ENCODE measurements at places on chromosomes 16 and 17.

GRCh38 chr16:49588729-49589384 is 215.3 kb downstream of the C16orf78 start:
- no peak for DNase-seq

GRCh38 chr16:88412766-88413165 is 30.0 kb downstream of the ZNF469 start:
- DNase-seq = no peak

DNA sequence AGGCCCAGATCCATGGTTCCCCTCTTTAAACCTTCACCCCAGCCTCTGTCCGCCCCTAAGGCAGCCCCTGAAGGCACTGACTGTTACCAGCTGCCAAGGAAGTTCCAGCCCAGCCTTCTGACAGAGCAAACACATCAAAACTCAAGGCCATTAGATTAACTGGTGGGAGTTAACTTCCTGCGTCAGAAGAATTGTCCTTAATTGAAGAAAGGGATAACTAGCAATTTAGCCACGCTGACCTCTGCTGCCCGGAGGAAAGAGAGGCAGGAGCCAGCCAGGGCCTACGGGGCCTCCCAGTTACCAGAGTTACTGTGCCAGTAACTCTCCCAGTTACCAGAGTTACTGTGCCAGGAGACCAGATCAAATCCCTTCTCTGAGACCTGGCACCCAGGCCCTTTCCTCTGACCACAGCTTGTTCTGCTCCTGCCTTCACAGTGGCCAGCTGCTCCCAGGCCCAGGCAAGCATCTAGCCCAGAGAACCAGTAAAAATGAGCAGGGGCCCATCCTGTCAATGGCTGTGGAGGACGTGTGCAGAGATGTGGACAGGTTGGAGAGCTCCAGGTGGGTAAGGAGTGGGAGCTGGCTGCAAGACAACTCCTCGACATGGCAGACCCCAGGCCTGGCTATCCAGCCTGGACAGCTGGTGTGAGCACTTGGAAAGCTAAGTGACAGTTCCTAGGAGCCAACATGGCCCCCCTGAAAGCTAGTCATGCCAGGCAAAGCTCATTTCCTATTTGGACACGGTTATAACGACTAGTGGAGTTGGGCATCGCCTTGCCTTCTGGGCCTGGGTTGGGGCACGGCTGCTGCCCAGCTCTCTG is 2.8 kb upstream of the PITPNM3 start:
- no peak for DNase-seq

- DNase-seq = no peak
These were observed 317.0 kb downstream of the MAF start for GRCh38 chr16:79283578-79283977.

DNA sequence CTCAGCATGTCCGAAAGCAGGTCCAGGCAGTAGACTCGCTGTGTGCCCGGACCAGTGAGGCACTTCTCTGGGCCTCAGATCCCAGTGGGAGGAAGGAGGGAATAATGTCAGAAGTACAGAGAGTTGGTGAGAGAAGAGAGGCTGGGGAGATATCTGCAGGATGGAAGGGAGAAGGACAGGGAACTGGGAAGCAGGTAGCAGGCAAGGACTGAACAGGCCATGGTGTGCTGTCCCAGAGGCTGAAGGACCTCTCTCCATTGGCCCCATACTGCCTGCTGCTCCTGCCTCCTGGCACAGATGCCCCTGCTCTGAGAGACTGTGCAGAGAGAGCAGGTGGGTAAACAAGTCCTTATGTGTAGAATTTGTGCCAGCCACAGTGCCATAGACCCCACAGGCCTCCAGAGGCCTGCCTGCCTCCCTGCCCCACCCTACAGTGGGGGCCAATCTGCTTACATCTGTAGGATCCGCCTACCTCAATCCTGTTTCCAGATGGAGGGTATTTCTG is 34.2 kb upstream of the CRHR1 start:
- DNase-seq = no peak

DNA sequence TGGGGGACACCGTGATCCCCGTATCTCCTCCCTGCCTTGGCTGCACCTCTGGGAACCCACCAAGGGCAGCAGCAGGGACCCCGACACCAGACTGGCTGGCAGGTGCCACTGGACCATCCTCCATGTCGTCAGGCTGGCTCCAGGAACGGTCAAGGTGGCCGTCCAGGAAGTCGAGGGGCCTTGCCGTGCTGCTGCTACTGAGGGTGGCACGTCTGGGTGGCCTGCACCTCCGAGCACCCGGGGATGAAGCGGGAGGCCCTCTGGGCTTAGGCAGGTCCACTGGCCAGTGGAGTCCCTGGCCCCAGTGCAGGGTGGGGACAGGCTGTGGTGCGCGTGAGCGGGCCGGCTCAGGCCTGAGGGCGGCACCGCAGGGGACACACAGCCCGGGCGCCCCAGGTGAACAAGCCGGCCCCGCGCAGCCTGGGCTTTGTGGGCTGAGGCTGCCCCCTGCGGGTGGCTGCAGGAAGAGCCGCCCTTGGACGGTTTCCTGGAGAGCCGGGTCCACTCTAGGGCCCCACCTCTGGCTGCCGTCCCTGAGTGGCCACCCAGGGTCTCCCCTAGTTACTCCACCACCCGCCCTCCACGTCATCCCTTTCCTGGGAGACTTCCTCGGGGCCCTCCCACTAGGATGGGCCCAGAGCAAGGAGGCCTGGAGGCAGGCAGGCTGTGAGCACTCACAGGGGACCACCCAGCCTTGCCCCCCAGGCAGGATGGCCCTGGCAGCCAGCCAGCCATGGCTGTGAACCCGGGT is 42.8 kb upstream of the ZC3H18 start:
- DNase-seq = peak; percentile 50

GRCh38 chr17:4972752-4973151 is 5.1 kb upstream of the SPAG7 start:
- no peak for DNase-seq

DNA sequence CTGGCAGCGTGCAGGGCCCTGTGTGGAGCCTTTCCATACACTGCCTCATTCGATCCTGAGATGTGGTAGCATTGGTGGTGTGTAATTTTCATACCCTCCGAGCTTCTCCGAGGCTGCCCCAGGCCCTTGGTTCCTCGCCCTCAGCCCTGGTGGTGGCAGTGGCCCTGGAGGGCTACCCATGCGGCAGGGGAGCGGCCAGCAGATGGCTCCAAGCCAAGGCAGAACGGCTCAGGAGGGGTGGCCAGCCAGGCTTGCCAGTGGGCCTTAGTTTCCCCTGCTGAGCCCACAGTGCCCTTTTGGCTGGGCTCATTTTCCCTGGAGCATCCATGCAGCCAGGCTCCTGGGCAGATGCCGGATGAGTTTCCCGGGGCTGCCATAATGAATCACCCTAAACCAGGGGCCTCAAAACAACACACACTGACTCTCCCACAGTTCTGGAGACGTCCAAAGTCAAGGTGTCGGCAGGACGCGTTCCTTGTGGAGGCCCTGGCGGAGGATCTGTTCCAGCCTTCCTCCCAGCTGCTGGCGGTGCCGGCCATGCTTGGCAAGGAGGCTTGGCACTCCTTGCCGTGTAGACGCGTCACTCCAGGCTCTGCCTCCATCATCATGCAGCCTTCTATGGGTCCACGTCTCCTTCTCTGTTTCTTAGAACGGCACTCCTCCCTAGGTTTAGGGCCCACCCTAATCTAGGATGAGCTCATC is 158.8 kb upstream of the GSE1 start:
- no peak for DNase-seq

DNA sequence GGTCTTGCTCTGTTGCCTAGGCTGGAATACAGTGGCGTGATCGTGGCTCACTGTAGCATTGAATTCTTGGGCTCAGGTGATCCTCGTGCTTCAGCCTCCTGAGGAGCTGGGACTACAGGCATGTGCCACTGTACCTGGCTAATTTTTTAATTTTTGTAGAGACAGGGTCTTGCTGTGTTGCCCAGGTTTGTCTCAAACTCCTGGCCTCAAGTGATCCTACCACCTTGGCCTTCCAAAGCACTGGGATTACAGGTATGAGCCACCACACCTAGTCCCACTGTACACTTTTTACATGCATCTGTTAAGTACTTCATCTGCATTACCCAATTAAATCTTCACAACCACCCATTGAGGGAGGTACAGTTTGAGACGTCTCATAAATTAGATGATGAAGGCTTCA is 12.4 kb downstream of the TNRC6A start:
- DNase-seq = no peak

DNA sequence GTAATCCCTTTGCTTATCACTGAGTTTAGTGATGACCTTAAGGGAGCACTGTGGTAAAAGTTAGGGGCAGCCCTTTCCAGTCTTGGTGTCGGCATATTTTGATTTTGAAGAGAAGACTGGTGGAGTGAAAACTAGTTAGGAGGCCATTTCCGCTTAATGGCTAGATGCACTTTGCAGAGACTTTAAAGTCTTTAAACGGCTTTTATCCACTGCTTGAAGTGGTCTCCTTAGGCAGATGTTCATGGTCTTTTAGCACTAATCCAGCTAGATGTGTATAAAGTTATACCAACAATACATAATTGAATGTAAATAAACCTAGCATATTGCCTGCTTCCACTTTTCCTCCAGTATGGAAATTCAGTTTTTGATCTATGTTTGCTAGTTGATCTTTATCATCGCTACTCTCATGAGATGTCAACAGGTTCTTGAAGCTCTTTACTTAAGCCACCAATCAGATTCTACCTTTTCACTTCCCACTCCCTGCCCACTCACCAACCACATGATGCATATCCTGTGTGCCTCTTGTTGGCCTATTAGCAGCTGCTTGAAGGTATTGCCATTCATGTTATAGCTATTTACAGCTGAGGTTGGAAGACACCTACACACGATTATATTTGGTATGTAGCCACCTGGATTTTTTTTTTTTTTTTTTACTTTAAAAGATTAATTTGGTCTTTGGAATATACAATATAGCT is 132.0 kb downstream of the NLK start:
- DNase-seq = peak; percentile 30

DNA sequence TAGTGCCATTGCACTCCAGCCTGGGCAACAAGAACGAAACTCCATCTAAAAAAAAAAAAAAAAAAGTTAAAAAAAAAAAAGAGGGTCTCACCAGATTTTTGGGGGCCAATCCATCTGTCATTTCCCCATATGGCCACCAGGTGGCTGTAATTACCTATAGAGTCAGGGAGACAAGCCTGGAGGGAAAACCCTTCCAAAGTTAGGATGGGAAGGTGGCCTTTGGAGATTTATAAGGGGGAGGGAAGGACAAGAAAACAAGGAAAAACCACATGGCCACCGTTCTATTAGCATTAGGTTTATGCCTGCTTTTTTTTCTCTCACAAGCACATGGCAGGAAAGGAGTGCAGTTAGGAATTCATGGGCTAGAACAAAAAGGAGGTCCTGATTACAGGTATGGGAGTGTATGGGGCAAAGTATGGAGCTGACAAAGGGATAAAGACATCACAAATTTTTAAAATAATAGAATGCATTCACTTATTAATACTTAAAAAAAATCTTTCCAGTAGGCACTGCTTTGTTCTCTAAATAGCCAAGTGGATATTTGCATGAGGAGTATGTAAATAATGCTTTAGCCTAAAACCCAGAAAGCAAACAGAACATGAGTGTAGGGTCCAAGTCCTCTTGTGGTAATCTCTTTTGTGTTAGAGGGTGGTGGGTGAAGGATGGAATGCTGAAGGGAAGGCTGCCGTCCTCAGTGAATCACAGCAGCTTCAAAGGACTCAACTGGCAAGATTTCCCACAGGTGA is 5.1 kb downstream of the CYB5D1 start:
- no peak for DNase-seq

GRCh38 chr16:11990702-11991390 is 14.3 kb downstream of the SNX29 start:
- no peak for DNase-seq

GRCh38 chr16:10897134-10897533 is 20.1 kb downstream of the CIITA start:
- peak; percentile 61 for DNase-seq

- DNase-seq = peak; percentile 16
These were observed 759 bp downstream of the UBE2O start for GRCh38 chr17:76452127-76452659.

- no peak for DNase-seq
These were observed 8.3 kb downstream of the ANKRD40CL start for GRCh38 chr17:50758989-50759544.

DNA sequence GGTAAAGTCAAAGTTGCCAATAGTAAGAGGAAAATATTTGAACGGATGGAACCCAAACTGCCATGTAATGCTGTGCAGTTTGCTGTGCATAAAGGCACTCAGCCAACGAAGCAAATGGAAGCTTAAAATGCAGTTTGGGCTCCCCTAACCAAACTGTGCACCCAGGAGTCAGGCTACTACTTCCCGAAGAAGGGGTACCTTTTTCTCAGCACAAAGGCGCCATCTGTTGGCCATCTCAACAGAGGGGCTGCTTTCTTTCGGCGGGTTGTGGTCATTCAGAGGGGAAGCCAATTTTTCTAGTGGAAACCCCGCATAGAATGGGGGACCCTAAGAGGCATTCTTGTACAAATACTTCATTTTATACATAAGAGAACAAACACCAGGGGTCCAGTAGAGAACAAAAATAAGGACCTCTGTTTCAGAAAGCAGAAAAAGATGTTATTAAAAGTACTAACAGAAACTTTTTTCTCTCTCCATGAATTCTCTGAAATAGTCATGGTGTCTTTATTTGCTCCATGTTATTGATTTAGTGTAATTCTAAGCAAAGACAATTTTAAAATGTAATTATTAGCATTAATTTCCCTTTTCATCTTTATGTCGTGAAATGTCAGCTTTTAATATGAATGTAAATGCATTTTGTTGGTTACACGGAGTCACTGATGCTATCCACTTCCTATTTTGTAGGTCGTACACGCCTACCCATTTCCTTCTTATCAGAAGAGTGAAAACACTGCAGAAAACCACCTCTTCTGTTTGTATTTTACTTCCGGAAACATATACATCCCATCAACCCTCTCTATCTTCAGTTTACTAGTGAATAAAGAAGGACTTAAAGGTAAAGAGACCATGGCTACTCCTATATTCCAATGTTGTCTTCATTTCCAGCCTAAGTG is 453.3 kb downstream of the KCNJ2 start:
- DNase-seq = peak; percentile 39

DNA sequence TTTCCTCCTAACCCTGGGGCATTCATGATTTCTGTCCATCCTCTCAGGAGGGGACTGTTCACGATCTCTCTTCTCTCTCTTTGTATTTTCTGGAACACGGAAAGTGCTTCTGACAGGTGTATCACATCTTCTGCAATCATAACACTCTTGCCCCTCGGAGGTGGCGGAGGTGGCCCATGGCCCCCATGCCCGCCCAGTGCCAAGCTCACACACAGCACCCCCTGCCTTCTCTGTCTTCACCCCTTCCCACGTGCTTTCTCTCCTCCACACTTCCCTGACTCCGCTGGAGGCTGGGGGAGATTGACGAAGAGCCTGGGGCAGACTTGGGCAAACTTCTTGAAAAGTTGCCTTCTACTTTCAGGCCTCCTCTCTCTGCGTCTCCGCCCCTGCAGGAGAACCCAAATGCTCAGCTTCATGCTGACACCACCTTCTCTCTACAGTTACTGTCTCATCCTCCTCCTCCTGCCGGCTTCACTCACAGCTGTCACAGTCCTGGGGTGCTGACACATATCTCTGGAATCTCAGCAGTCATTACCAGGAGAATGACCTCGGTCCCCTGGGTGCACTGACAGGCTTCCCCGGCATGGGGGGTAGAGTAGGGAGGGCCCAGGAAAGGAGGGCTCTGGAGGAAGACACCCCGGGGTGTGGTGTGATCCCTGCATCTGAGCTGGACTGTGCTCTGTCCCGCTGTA is 127.1 kb downstream of the ENGASE start:
- DNase-seq = no peak

- DNase-seq = peak; percentile 22
These were observed 169.5 kb downstream of the AHSP start for GRCh38 chr16:31696968-31697743.

Data from inflammatory macrophage (primary cell).